Stimulated activated CD4-positive, alpha-beta T cell treated with anti-CD3 and anti-CD28 coated beads, Interleukin-15, amount 100 ng/mL, for 24 hours (primary cell): ENCODE measurements at places on chromosomes 3 and 15.

DNA sequence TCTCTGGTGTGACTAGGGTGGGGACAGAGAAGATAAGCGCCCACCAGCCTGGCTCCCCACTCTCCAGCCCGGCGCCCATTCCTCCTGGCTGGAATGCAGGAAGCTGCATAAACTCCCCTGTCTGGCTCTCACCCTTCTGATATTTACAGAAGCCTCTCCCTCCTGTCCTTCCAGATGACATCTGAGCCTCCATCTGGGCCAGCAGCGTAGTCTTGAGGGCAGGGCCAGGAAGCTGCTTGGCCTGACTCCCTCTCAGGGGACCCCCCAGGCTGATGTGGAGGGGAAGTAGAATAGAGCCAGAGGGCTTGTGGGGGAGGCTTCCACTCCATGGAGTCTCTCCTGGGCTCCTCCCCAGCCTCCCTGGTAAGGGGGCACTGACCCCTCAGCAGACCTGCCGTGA lies 49.9 kb downstream of the LINGO1 start:
- no peak for DNase-seq

- DNase-seq, result peak; percentile 68
Measured at GRCh38 chr3:72137865-72138861, 353.2 kb upstream of the PROK2 start.

DNA sequence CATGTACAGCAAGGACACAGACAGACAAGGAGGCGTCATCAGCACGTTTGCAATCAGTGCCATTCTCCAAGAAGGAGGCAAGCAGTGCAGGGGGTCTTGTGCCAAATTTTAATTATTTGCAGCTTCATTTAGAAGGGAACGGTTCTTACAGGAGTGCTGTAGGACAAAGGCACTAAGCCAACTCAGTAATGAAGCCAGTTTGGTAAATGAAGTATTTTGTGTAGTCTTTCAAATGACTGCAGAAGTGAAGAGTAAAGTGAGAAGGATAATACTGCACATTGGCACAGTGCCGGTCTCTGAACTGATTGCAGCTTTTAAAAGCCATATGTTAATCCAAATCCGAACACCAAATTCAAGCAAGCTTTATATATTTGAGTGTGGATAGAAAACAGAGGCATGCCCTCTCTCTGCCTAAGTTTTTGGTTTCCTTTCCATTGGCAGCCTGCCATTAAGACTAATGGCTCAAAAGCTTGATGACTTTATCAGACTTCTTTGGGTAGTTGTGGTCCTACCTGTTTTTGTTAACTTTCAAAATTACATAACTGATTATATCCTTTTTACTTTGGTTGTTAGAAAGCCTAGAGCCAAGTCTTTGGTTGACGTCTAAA lies 101.3 kb downstream of the SENP2 start:
- no peak for DNase-seq

- no peak for DNase-seq
Measured at GRCh38 chr3:58697561-58697960, 31.0 kb upstream of the FAM3D start.

DNA sequence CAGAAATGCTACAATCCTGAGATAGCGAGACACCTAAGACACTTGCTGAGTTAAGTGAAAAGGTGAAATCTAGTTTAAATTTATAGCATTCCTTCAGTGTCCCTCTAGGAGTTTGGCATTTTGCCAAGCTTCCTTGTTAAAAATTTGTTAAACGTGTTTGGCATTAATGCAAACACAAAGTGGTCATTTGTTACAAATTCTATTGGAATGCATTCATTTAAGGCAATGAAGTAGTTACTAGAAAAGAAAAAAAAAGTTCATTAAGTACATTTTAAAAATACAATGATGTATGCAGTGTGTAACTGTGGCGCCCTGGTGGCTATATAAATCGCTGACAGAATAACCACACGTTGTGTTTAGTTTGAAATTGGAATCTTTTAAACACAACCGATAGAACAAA lies 31.3 kb upstream of the WNT5A start:
- no peak for DNase-seq

DNA sequence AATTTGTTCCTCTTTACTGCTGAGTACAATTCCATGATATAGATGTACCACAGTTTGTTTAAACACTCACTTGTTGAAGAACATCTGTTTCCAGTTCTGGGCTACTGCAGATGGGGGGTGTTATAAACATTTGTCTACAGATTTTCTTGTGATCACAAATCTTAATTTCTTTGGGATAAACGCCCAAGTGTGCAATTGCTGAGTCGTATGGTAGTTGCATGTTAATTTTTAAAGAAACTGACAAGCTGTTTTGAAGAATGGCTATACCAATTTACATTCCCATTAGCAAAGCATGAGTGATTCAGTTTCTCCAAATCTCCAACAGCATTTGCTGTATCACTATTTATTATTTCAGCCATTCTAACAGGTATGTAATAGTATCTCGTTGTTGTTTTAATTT lies 242.0 kb upstream of the MRPL3 start:
- no peak for DNase-seq

DNA sequence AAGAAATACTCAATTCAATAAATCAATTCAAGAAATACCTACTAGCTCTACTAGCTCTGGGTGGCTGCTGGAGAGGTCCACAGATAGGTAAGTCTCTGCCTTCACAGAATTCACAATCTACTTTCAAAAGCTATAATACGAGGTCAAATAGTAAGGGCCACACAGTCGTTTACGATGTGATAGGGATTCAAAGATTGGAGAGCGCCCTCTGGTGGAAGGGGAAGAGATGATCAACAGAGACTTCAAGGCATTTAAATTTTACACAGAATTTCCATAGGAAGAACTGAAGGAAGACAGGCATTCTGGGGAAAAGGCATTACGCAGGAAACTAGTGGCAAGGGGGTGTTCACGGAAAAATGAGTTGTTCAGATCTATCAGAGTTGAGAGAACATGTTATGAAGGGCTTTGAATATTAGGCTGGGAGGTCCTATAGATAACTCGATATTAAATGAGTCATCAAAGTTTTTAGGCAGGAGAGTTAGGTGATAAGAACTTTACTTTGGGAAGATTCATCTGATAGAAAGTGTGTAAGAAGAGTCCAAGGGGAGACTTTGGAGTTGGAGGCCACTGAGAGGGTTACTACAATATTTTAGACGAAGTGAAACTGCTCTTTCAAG lies 128.8 kb downstream of the FRMD5 start:
- DNase-seq, result peak; percentile 77

GRCh38 chr15:37933666-37934065 lies 774 bp upstream of the TMCO5A start:
- no peak for DNase-seq

- DNase-seq, result no peak
Measured at GRCh38 chr3:149658744-149659497, 1.1 kb upstream of the WWTR1 start.

DNA sequence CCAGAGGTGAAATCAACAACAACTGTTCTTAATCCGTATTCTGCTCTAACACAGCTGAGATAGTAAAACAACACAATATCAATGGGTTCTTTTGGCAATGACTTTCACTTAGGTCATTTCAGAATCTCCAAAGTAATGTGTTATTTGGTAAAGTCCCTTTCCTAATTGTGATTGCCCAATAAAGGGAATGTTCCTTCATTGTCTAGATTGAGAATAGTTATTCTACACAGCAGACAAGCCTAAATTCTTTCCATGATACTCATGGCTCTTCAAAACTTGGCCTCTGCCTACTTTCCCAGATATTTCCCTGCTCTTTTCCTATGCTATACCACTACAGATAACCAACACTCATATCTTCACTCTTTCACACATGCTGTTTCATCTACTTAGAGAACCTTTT lies 219.8 kb downstream of the FMN1 start:
- DNase-seq, result no peak

GRCh38 chr3:87780811-87781210 lies 278.0 kb downstream of the CGGBP1 start:
- DNase-seq, result no peak

DNA sequence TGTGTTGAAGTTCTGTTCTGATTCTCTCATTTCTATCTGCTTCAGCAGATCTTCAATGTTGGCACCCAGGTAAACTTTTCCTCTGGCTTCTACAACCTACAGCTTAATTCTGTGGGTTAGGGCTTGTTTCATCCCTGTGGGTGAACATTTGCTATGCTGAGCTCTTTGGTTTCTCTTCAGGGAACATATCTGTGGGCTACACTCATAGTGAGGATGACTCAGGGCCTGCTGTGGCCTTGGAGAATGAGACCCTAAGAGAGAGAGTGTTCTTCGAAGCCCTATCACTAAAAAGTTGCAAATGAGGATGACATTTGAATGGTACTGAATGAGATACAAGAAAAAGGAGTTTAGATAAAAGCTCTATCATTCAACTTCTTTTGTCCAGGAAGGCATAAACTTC lies 346.2 kb upstream of the CBLB start:
- peak; percentile 61 for DNase-seq
